ENCODE measurements at places on chromosomes 1 and 21. TPM values are rescaled to one million over a fixed set of nuclear protein-coding genes. Genes with fewer than 3 reads are reported as not detected.

- no peak for DNase-seq
Observed at GRCh38 chr1:226541231-226541630, 7.3 kb upstream of the STUM start.

- DNase-seq: no peak
Observed at GRCh38 chr1:81548918-81549587, 251.7 kb upstream of the ADGRL2 start.

DNA sequence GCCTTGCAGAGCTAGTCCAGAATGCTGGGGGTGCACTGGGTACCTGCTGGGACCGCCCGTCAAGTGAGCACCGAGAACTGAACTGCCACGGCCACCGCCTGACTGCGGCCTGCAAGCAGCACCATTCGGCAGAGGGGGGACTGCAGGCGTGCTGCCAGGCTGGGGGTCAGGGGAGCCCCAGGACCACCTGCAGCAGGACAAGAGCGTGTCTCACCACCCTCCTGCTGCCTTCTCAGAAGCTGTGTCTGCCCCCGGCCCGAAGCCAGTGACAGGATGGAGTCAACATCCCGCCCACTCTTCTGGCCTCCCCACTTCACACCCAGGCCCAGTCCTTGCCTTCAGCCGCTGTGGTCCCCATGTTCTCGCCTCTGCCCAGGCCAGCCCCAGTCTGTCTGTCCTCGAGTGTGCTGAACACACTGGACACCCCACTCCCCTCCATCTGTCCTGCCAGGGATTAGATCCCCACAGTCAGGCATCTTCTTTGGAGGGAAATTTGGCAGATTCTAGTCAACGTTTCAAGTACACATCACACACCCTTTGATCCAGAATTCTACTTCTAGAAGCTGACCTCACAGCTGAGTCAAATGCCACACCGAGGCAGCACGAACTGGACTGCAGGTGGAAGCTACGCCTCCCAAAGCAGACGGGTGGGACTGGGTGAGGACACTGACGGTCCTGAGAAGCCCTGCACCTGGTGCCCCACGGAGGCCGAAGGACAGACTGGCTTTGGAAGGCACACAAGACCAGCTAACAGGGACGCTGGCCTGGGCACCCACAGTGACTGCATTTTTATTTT, 26.0 kb downstream of the PTTG1IP start:
- no peak for DNase-seq

Gene OR2T33
- not detected for polyA plus RNA-seq

- peak; percentile 89 for DNase-seq
Observed at GRCh38 chr1:25343872-25344271, 5.7 kb downstream of the TMEM50A start.

Gene E2F2
- polyA plus RNA-seq: 0.51 TPM

GRCh38 chr1:240693844-240694243, 81.9 kb upstream of the GREM2 start:
- no peak for DNase-seq

GRCh38 chr1:86583593-86583992, 36.7 kb downstream of the CLCA4 start:
- no peak for DNase-seq

DNA sequence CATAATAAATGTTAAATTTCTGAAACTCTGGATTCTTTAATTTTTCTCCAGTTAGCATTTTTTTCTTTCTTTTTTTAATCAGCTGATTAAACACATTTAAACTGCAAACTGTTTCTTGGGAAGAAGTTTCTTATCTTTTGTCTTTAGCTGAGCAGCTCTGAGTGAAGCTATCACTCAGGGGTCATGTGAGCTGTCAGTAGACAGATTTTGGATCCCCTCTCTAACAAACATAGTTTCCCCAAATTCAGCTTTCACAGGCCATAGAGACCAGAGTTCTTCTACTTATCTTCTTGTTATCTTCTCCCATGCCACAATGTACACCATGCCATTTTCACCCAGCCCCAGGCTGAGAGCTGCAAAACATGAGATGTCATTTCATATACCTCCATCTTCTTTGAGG, 148.9 kb downstream of the CDC42BPA start:
- DNase-seq: no peak

- no peak for DNase-seq
Observed at GRCh38 chr1:7422081-7422480, 349.0 kb upstream of the VAMP3 start.

DNA sequence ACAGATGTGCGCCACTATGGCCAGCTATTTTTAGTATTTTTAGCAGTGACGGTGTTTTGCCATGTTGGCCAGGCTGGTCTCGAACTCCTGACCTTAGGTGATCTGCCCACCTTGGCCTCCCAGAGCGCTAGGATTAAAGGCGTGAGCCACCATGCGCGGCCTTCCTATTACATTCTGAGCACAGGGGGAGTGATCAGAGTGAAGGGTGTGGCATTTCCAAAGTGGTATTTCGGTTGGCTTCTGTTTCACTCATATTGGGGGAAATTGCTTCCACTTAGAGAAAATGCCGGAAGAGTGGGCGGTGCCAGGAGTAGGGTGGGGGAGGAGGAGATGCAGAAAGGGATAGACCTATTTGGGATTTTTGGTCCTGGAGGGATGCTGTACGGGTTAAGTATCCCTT, 4.3 kb downstream of the PIK3CD start:
- no peak for DNase-seq

Gene TMEM200B
- 4.6 TPM for polyA plus RNA-seq

Gene CR1L
- not detected for polyA plus RNA-seq

Gene DFFB
- polyA plus RNA-seq: 6.5 TPM

Gene RNF186
- polyA plus RNA-seq: not detected

Gene ATP6V1G3
- polyA plus RNA-seq: not detected

GRCh38 chr1:12436345-12436658, 181.7 kb downstream of the DHRS3 start:
- no peak for DNase-seq

DNA sequence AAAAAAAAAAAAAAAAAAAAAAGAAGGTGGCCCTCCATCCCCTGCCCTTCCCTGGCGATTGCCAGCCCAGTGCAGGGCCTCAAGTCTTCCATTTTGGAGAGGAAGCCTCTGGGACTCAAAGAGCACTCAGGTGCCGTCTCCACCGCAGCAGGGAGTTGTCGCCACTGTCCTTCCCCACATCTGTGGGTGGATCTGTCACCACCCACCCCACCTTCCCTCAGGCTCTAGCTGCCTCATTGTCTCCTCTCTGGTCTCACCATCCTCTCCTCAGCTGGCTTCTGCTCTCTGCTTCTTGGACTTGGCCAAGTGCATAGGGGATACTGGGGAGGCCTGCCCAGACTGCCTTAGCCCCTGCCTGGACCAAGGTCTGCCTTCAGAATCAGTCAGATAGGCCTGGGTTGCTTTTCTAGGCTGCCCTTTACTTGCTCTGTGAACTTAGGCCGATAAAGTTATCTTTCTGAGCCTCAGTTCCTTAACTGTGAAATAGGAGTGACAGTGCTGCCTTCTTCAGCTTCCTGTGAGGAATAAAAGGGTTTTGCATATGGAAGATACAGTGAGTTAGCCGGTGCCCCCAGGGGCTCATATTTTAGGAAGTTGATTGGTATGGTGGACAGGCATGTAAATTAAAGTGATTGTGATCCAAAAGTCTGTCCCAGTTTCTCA, 15.8 kb downstream of the RCC1 start:
- no peak for DNase-seq

- DNase-seq: no peak
Observed at GRCh38 chr1:224499204-224499603, 64.6 kb upstream of the WDR26 start.

GRCh38 chr21:22083899-22084298, 1085.7 kb downstream of the NCAM2 start:
- no peak for DNase-seq
